ENCODE measurements at places on chromosomes 2 and 18.

DNA sequence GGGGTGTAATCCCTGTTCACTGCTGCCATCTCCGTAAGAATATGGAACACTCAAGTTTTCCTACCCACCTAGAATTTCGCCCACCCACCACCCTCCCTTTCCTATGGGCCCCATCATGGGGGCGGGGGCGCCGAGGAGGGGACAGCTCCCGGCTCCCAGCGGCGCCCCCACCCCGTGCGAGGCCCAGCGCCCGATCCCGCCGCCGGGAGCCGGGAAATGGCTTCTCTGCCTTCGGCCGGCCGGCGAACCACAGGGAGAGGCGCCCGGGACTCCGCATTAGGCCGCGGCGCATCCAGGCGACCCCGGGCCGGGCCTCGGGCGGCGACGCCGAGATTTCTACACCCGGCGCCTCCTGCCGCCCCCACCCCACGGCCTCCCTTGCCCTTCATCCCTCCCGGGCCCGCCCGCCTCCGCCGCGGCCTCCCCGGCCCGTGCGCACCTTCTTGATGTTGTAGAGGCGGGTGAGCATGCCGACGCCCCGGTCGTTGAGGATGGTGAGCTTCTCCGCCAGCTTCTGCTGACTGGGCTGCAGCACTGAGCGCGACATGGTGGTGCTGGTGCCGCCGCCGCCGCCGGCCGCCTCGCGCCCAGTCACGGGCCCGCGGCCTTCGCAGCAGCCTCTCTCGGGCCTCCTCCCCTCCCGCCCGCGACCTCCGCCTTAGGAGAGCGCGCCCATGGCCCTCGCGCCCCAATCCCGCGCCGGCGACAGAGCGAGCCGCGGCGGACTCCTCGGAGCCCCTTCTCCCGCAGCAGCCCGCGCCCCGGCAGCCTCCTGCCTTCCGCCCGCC, 510 bp downstream of the NCKAP1 start:
- no peak for DNase-seq

DNA sequence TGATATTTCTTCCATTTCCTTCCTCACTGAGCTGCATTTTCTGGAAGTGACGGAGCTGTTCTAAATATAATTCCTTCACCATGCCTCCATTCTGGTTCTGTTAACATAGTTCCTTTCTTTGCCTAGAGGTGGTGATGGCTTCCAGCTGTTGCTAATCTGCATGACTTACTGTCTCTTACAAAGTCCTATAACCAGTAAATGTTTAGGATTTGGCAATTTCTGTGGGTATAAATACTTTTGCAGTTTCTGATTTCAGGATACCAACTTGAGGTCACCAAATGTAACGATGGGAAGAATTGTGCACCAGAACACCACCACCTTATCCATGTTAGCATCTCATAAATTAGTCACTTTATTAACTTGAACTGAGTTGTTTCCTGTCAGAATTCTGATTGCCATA, 101.7 kb upstream of the FN1 start:
- DNase-seq = no peak

- no peak for DNase-seq
Measured at GRCh38 chr2:174376967-174377366, 18.6 kb upstream of the SCRN3 start.

- no peak for DNase-seq
Measured at GRCh38 chr2:118146315-118147283, 58.3 kb downstream of the INSIG2 start.

DNA sequence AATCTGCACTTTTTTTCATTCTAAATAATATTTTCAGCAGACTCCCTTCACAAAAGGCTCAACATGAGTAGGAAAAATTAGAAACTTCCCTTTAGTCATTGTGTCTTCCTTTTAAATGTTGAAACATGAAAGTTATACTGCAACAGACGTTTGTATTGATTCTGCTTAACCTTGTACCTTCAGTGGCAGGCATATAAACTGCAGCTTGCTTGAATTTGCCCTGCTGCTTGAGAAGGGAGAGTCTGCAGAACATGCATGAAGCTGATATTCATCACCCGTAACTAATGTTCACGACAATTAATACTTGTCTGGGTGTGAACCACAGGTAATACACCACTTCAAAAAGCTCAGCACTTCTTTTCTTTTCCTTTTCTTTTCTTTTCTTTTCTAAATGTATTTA, 294.7 kb upstream of the LRP1B start:
- DNase-seq = no peak

GRCh38 chr2:177395351-177396065, 2.9 kb downstream of the AGPS start:
- DNase-seq = no peak

DNA sequence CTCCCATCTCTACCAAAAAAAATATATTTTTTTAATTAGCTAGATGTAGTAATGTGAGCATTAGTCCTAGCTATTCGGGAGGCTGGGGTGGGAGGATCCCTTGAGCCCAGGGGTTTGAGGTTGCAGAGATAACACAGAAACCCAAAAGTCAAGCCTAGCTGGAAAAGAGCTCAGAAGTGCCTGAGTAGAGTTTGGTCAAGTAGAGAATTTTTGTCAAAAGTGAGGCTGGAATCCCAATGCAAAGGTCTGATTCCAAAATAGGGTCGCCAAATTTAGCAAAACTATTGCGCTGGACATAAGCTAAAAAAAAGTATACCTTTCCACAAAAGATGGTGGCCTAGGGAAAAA, 15.5 kb upstream of the MSH6 start:
- DNase-seq = no peak

DNA sequence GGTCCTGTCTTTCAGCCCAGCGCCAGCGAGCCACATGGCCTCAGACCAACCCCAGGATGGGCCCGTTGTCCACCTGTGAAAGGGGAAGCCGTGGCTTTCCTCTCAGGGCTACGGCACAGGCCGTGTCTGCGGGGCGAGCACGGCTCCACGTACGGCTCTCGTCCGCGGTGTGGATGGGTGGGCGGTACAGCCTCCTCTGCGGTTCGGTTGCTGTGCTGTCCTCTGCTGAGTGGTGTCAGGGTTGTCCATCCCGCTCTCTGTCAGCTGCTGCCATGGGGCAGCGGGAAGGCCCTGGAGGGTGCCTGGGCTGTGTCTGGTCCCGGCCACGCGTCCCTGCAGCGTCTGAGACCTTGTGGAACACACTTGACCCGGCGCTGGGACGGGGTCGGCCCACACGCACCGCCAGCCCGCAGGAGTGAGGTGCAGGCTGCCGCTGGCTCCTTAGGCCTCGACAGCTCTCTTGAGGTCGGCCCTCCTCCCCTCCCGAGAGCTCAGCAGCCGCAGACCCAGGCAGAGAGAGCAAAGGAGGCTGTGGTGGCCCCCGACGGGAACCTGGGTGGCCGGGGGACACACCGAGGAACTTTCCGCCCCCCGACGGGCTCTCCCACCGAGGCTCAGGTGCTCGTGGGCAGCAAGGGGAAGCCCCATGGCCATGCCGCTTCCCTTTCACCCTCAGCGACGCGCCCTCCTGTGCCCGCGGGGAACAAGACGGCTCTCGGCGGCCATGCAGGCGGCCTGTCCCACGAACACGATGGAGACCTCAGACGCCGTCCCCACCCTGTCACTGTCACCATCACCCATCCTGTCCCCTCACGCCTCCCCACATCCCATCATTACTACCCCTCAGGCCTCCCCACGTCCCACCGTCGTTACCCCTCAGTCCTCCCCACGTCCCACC, 128.7 kb downstream of the NFATC1 start:
- no peak for DNase-seq

DNA sequence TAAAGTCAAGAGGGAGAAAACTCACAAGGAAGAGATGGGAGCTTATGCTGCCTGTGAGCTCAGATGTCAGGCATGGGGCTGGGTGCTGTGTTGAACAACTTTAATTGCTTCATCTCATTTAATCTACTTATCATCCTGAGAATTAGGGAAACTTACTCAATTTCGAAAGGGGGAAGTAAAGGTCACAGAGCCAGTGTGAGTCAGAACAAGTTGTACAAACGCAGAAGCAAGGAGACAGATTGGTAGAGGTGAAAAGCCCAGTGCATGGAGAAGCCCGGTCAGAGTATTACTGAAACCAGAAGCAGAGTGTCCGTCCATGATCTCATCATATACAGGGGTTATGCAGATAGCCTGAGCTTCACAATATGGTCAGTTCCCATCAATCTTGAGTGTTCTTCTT, 281.1 kb upstream of the POU3F3 start:
- peak; percentile 1 for DNase-seq

DNA sequence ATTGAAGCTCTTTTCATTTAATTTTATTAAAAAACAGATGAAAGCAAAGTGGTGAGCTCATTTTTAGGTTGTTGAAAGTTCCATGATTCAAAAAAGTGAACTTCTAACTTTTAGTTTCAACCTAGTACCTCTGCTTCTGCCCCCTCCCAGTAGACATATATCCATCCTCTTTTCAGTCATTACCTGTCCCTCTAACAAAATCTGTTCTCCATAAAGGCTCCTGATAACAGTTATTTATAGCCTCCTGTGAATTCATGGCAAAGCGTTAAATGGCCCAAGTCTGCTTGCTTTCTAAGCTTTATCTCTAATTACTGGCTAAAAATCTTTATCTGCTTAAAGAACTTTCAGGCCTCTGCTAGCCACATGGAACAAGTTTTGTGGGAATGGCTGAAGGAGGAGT, 148.1 kb downstream of the TTC27 start:
- DNase-seq = no peak

GRCh38 chr2:175877845-175878544, 124.1 kb downstream of the LNPK start:
- no peak for DNase-seq

- DNase-seq = no peak
Measured at GRCh38 chr2:56034258-56034657, 110.7 kb upstream of the EFEMP1 start.

GRCh38 chr2:106113361-106113966, 80.6 kb downstream of the UXS1 start:
- no peak for DNase-seq

- DNase-seq = no peak
Measured at GRCh38 chr2:20745924-20746555, 76.9 kb downstream of the LDAH start.

- DNase-seq = no peak
Measured at GRCh38 chr18:39990540-39990939, 1964.5 kb upstream of the PIK3C3 start.

GRCh38 chr18:3869848-3870247, 419.9 kb downstream of the TGIF1 start:
- DNase-seq = no peak

- no peak for DNase-seq
Measured at GRCh38 chr18:37339701-37340215, 225.8 kb downstream of the CELF4 start.

DNA sequence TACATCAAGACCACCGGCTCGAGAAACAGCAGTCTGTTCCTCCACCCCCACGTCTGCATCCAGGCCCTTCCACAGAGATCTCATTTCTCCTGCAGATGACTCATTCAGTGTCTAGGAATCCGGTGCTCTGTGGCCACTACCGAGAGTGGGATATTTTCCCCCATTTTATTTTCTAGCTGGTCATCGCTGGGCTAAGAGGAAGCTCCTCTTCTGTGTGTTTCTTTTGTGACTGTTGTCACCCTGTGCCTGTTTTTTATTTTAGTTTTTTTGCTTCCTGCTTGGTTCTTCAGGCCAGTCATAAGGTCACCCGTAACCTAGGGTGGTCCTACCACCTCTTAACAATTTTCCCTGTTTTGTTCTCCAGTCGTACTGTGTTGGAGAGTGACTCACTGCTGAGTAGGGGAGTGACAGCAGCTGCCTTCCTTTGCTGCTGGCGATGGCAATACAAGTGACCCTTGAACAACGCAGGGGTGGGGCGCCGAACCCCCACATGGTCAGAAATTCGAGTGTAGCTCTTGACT, 6.7 kb downstream of the RAMP1 start:
- DNase-seq = no peak

- DNase-seq = no peak
Measured at GRCh38 chr18:62987859-62988258, 272.5 kb downstream of the PHLPP1 start.

GRCh38 chr2:207935121-207935990, 90.0 kb downstream of the PLEKHM3 start:
- no peak for DNase-seq

DNA sequence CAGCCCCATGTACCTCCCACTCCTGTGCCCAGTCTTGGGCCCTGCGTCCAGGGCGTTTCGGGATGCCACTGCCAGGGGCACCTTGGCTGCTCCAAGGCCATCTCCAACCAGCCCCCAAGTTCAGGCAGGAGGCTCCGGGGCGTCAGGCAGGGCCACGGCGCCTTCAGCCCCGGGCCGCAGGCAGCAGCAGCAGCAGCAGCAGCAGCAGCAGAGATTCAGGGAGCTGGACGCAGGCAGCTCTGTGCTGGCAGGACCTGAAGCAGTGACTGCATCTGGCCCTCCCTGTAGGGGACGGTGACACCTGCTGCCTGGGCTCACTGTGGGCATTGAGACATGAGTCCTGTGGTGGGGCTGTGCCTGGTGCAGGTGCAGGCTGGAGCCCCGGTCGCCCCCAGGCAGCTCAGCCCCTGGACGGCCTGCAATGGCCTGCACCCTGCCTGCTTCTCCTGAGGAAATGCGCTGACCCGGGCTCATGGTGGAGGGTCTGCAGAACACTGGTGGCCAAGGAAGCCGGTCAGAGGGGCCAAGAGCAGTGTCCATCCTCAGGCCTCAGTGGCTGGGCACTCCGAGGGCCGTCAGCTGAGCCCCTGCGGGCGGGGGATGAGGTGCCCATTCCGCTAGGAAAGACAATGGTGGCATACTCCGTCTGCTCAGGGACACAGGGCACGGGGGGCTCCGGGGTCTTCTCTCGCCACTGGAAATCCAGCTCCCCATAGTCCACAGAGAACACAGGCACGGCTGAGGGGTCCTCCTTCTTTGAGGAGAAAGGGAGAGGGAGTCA, 8.0 kb downstream of the PDCD1 start:
- no peak for DNase-seq

- DNase-seq = no peak
Measured at GRCh38 chr2:30710016-30710415, 97.2 kb downstream of the CAPN13 start.

DNA sequence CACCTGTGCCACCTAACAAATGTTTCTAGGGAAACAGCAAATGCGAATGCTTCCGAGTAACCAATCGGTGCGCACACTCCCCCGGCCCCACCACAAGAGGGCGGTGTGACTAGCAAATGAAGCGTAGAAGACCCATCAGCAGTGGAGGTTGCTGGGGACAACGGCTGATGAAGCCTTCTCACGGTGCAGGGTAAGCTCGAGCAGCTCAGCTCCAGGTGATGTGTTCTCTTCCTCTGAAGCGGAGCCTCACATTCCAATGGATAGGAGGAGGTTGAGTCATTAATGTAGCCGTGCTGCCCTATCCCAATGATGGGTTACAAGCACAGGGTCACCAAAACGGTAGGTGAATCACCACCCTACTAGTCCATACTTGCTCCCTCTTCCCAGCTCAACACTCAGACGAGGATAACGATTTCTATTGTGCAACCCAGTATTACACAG, 127.6 kb upstream of the TWIST2 start:
- peak; percentile 17 for DNase-seq
